ENCODE measurements at places on chromosomes 1 and 21. TPM values are rescaled to one million over a fixed set of nuclear protein-coding genes. Genes with fewer than 3 reads are reported as not detected.

The KIAA0040 gene
- total RNA-seq = 3.3 TPM

The VANGL2 gene
- total RNA-seq = 7.9 TPM

The AP4B1 gene
- 8.2 TPM for total RNA-seq

DNA sequence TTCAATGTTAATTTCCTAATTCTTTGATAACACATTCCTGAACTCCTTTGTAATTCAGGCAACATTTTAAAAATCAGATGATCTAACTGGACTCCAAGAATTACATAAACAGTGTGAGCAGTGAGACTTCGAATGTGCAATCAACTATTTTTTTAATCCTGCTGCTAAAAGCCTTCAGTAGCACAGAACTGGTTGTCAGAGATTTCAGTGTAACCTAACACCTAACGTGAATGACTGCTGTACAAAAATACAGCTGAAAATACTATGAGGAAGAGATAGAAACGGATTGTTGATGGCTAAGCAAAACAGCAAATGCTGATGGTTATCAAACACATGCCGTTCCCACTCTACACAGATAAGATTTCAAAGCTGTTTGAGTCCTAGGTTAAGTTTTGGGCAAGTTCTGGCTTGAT is 46.1 kb downstream of the APP start:
- DNase-seq = no peak

GRCh38 chr21:17416139-17416538 is 96.7 kb upstream of the CXADR start:
- no peak for DNase-seq

- DNase-seq = no peak
Observed at GRCh38 chr1:6460301-6461050, 5.5 kb downstream of the TNFRSF25 start.
